ENCODE measurements at places on chromosomes 12 and 14. TPM values are rescaled to one million over a fixed set of nuclear protein-coding genes. Genes with fewer than 3 reads are reported as not detected.

DNA sequence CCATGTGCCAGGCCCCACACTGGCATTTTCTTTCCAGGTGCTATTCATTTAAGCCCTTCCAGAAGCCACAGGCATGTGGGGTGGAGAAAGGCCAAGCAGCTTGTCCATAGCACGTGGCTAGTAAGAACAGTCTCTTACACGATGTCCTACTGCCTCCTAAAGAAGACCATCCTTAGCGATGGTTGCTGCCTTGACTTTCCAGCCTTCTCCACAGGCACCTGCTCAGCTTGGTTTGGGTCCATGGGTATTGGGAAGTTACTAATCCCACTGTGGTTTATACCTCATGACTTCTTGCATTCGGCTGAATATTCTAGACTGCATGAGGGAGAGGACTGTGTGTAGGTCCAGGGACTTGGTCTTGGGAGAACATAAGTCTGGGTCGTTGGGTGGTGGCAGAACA lies 49.2 kb downstream of the NINJ2 start:
- DNase-seq: no peak

- DNase-seq: no peak
Observed at GRCh38 chr14:83887866-83888265, 1642.1 kb upstream of the FLRT2 start.

GRCh38 chr14:81390696-81391095 lies 9.4 kb downstream of the STON2 start:
- DNase-seq: no peak

DNA sequence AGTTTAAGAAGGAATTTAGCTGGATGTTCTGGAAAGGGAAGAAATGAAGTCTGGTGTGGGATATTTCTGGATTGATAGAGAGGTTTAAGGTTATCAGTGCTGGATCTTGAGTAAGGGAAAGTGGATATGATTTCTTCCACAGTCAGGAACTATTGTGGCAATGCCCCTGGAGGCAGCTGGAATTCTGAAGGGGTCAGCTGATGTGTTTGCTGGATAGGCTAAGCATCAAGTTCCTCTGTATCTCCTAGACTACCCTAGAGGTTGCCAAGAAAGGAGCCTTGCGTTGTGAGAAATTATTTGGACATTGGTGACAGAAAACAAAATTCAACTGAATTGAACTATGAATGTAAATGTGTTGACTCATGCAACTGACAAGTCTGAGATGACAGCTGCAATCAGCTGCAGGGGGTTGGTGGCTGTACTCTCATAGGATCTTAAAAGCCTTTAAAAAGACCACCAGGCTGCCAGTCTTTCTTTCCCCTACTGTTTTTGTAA lies 244.4 kb downstream of the ATXN7L3B start:
- no peak for DNase-seq

- DNase-seq: no peak
Observed at GRCh38 chr12:88854260-88854659, 274.0 kb upstream of the KITLG start.

- DNase-seq: no peak
Observed at GRCh38 chr14:81192594-81192993, 28.2 kb downstream of the GTF2A1 start.

GRCh38 chr12:5094986-5095385 lies 51.3 kb downstream of the KCNA5 start:
- no peak for DNase-seq

GRCh38 chr14:67555518-67556090 lies 22.5 kb downstream of the PLEKHH1 start:
- DNase-seq: no peak

DNA sequence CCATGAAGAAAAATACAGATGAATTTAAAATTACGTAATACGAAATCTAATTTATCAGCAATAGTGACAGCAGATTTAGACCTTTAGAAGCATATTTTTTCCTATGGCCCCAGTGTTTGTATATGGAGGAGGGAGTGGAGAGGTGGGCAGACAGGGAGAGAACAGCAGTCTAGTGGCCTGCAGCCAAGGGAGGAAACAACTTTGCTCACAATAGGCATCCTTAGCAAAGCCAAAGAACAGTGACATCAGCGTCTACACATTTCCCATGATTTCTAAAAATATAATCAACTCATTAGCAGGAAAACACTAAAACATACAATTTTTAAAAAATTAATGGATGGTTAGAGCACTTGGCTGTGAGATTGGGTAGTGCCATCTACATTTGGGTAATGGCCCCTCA lies 622.6 kb upstream of the ATP2B1 start:
- no peak for DNase-seq

GRCh38 chr12:2919249-2919648 lies 28.6 kb downstream of the TULP3 start:
- no peak for DNase-seq

GRCh38 chr12:1839956-1840951 lies 19.9 kb downstream of the LRTM2 start:
- DNase-seq: no peak

GRCh38 chr14:84253326-84253725 lies 1276.6 kb upstream of the FLRT2 start:
- no peak for DNase-seq

- DNase-seq: no peak
Observed at GRCh38 chr12:25113651-25114050, 81.3 kb downstream of the DNAI7 start.

DNA sequence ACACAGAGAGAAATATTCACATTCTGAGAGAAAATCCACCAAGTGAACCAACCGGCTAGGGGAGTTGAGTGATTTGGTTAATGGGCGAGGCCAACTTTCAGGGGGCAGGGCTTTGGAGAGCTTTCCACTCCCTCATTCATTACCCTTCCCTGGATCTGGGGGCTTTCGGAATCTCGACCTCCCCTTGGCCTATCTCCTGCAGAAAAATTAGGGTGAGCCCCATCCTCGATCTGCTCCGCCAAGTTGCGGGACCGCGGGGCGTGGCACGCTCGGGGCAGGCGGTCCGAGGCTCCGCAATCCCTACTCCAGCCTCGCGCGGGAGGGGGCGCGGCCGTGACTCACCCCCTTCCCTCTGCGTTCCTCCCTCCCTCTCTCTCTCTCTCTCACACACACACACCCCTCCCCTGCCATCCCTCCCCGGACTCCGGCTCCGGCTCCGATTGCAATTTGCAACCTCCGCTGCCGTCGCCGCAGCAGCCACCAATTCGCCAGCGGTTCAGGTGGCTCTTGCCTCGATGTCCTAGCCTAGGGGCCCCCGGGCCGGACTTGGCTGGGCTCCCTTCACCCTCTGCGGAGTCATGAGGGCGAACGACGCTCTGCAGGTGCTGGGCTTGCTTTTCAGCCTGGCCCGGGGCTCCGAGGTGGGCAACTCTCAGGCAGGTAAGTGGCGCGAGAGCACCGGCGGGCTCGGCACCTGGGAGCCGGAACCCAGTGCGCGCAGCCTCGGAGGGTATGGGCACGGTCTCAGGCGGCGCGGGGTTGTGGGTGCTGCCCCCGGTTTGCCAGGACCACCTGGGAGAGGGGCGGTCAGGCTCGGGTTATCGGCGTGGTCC lies at the start of gene ERBB3:
ERBB3 (plus strand) TSS at position 443 of the 833 bp plus-strand sequence; CDS start at position 579, 136 bp downstream.
- peak; percentile 76 for DNase-seq

RACGAP1 gene
- total RNA-seq: 180 TPM

CLEC4C gene
- total RNA-seq: not detected

NRXN3 gene
- total RNA-seq: not detected

GATC gene
- total RNA-seq: 32.7 TPM
